ENCODE measurements at places on chromosomes 13 and 19.

DNA sequence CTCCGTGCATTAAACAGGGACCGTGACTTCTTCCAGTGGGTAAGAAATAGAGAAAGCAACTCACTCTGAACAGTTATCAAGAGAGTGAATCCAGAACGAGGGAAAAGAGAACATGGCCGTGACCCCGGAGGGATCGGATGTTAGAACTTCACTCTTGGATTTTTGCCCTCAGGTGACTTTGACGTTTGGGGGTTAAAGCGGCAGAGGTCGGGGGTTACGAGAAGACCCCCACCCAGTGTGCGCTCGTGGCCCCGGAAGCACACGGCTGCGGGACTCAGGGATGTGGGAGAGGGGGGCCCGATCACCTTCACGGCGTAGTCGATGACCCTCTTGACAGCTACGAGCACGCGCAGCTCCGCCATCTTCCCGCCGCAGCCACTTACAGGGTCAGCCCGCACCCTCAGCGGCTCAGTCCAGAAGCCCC lies at the start of gene ETFB:
Gene ETFB (minus strand): TSS at position 424 of the 424 bp plus-strand sequence. CDS start 62 bp downstream, at position 362.
- no peak for DNase-seq

GRCh38 chr13:24287748-24288287 lies 21.6 kb upstream of the C1QTNF9 start:
- DNase-seq: no peak

- DNase-seq: no peak
Observed at GRCh38 chr19:16359074-16359473, 34.4 kb downstream of the KLF2 start.

GRCh38 chr13:93559718-93560117 lies 333.1 kb downstream of the GPC6 start:
- no peak for DNase-seq

- DNase-seq: no peak
Observed at GRCh38 chr19:10091895-10092641, 6.0 kb downstream of the SHFL start.
